Endodermal cell (in vitro differentiated cells): ENCODE measurements at places on chromosomes 12 and 14. TPM values are rescaled to one million over a fixed set of nuclear protein-coding genes. Genes with fewer than 3 reads are reported as not detected.
A peak's percentile ranks its signal among the peaks of the same experiment; 100 is the strongest.

DNA sequence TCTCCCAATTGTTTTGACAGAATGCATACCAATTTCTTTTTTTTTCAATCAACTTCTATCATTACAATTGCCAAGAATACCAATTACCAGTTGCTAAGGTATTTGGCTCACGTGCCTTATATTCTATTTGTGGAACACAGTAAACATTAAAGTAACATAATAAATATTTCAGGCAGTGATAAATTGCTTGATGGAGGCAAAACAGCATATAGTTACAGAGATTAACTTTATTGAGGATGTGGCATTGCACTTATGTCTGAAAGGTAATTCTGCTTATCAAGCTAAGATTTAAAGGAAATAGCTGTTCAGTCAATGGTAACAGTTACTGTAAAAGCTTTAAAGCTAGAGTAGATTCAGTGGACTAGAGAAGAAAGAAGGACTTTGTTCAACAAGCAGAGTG lies 1107.8 kb downstream of the FSCB start:
- DNase-seq: no peak
- no peaks in the 10 kb centered on the region for H3K27me3 ChIP-seq
- no peak overlapping the region for H3K27ac ChIP-seq
- H3K4me1 ChIP-seq: no peaks in the 10 kb centered on the region
- H3K36me3 ChIP-seq: no peaks in the 10 kb centered on the region
- H3K4me3 ChIP-seq: no peak overlapping the region

Gene SDR9C7
- total RNA-seq: 0.19 to 0.42 TPM in 2 of 3 replicates, not detected in the other

DNA sequence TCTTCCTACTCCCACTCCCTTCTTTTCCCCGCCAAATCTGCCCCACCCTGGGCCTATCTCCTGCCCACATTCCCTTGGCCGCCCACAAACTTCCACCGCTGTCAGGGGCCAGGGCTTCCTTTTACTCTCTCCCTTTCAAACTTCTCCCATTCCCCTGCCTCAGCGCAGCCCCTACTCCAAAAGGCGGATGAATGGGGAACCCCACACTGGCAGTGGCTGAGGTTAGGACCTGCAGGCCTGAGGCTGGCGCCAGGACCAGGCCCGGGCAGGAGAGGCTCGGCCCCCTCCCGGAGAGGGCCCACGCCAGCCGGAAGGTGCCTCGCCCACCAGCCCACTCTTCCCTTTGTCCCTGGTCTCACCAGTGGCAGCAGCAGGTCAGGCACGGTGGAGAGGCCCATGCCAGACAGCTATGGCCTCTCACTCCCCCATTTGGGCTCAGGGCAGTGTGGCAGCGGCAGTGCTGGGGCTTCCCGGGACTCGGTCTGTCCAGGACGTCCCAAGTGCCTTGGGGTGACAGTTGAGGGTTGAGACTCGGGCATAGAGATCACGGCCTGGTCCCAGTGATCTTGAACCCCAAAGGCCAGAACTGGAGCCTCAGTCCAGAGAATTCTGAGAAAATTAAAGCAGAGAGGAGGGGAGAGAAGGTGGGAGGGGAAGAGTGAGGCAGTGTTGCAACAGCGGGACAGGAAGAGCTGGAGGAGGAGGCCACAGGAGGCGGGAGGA lies at the start of gene TNFRSF1A:
TNFRSF1A (minus strand) TSS at position 660 of the 723 bp plus-strand sequence; CDS start at position 398, 262 bp downstream.
- no peaks in the 10 kb centered on the region for H3K27me3 ChIP-seq
- peaks cover 14% of the 10 kb centered on the region for H3K4me1 ChIP-seq
- DNase-seq: peak; percentile 89
- peak within 1 kb of the TSS; percentile 67 for H3K27ac ChIP-seq

DNA sequence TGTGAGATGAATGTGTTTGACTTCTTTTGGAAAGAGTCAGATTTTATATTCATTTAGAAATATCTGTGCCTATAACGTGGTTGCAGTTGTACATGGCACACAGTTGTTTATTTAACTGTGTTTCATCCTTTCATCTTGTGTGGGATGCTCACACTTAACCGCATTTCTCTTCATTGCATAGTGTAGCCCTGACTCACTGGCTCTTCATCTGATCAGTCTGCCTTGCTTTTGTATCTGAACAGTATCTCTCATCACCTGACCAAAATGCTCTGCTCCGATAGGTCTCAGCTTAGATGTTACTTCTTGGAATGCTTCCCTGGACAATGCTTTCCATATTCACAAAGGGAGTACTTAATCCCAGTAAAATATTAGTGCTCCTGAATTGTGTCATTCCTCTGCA lies 83.4 kb downstream of the PDE3A start:
- H3K27me3 ChIP-seq: no peaks in the 10 kb centered on the region
- H3K4me1 ChIP-seq: peaks cover 3% of the 10 kb centered on the region

Gene CEBPE
- total RNA-seq: not detected in 2 replicates

DNA sequence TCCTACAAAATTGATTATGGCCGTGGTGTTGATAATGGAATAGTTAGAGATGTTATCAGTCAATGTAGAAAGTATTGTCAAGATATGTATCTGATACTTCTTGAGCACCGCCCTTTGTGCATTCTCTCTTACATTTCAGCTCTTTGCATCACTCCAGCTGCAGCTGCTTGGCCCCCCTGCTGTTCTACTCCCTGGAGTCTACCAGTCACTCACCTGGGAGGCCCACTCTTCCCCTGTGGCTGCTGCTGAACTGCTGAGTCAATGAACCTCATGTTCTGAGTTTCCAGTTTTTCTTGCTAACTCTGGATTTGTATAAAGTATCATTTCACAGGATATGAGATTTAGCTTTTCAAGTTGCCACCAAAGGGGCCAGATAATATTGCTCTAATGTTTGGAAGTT lies 312.8 kb upstream of the SLC16A7 start:
- no peak overlapping the region for H3K4me3 ChIP-seq
- no peaks in the 10 kb centered on the region for H3K27me3 ChIP-seq
- H3K36me3 ChIP-seq: no peaks in the 10 kb centered on the region
- H3K4me1 ChIP-seq: no peaks in the 10 kb centered on the region

Gene ARHGAP9
- total RNA-seq: 1.3 to 2.1 TPM (median 1.5 TPM) in 3 replicates

Gene RASSF9
- 0.35 to 1.4 TPM (median 1.0 TPM) in 3 replicates for total RNA-seq

DNA sequence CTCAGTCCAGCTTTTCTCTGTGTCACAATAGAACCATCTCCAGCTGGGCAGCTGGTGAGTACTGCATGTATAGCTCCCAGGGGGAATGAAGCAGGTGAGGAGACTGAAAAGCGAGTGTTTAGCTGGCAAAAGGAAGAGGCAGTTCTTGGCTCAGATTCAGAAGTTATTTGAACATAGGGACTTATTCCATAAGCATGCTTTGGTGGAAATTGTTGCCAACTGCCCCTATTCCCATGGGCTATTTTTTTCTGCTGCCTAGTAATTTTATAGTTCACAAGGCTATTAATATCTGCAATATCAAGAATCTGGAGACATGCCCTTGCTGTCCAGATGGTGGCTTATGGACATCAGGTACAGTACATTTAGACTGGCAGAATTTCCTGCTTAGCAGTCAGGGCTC lies 1112.7 kb downstream of the LRFN5 start:
- DNase-seq: no peak
- H3K36me3 ChIP-seq: no peaks in the 10 kb centered on the region
- H3K27ac ChIP-seq: no peak overlapping the region
- H3K27me3 ChIP-seq: no peaks in the 10 kb centered on the region

DNA sequence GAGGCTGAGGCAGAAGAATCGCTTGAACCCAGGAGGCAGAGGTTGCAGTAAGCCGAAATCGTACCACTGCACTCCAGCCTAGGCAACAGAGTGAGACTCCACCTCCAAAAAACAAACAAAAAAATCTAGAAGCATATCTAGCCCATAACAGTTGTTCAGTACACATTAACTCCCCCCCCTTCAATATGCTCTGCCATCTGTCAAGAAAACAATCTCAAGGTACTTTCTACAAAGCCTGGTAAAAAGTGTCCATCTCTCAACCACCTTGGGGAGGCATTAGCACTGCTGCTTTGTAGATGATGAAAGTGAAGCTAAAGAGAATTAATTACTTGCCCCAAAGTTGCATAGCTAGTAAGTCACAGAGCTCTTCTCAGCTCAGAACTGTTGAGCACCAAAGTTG lies 24.9 kb downstream of the LGALS3 start:
- no peaks in the 10 kb centered on the region for H3K4me1 ChIP-seq
- H3K36me3 ChIP-seq: peaks cover 82% of the 10 kb centered on the region
- H3K4me3 ChIP-seq: no peak overlapping the region
- no peak for DNase-seq
- H3K27me3 ChIP-seq: no peaks in the 10 kb centered on the region
